GM23248 (cell line): ENCODE measurements at places on chromosomes 6 and 20. TPM values are rescaled to one million over a fixed set of nuclear protein-coding genes. Genes with fewer than 3 reads are reported as not detected.
A peak's percentile ranks its signal among the peaks of the same experiment; 100 is the strongest.

The MOCS1 gene
- total RNA-seq = 9.0 and 10.2 TPM in 2 replicates

The ZNF343 gene
- 7.5 and 11.0 TPM in 2 replicates for total RNA-seq

The AIG1 gene
- total RNA-seq = 33.1 and 46.9 TPM in 2 replicates

The FOXS1 gene
- total RNA-seq = not detected in 2 replicates

The CAP2 gene
- total RNA-seq = 4.8 and 9.9 TPM in 2 replicates

The CPNE5 gene
- 0.63 TPM in 1 of 2 replicates, not detected in the other for total RNA-seq

The FKBP1C gene
- total RNA-seq = 0.11 and 0.13 TPM in 2 replicates

The MKKS gene
- total RNA-seq = 9.8 and 12.0 TPM in 2 replicates

The SLC22A3 gene
- not detected in 2 replicates for total RNA-seq

DNA sequence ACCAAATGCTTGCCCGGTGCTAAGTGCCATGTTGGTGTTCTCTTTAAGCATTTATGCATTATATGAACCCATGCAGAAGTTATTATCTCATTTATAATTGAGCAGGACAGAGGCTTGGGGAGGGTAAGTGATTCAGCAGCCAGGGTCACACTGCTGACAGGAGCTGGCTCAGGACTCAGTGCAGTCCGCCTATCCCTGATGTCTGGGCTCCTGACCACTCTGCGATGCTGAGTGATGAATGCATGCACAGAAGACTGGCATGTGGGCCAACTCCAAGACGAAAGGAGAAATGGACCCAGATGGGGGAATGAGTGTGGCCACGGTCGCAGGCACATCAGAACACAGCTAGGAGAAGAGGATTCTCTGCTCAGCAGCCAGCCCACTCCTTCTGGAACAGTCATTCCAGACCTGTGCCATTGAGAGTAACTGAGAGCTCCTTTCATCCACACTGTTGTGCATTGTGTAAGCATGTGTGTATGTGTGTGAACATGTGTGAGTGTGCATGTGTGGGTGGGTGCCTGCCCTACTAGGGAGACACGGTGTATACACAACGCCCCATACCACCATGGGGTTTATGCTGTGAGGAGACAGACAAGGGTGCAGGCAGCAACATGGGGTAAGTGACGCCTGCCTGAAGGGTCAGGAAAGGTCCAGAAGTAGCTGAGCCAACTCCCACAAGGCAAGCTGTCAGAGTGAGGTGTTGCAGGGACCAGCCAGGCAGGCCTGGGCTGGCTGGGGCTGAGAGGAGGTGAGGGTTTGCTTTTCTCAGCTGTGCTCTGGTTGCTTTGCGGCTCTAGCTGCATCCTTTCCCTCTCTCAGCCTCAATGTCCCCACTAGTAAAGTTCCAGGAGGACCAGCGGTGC, 97.8 kb upstream of the PMEPA1 start:
- H3K27me3 ChIP-seq = peaks cover 15% of the 10 kb centered on the region; the same call in 1 of the 2 replicates
- H3K27ac ChIP-seq = no peak overlapping the region
- H3K4me1 ChIP-seq = no peaks in the 10 kb centered on the region
- no peak overlapping the region for H3K4me3 ChIP-seq

DNA sequence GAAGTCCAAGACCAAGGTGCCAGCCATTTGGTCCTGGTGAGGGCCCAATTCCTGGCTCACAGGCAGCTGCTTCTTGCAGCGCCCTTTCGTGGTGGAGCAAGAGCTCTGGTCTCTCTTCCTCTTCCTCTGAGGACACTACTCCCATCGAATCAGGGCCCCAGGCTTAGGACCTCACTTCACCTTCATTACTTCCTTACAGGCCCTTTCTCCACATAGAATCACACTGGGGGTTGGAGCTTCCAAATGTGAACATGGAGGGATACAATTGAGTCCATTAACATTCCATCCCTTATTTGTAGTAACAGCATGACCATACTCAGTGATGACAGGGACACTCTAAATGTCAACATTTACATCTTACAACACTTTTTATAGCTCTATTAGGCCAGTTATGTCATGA, 2.3 kb downstream of the RAMACL start:
- no peak overlapping the region for H3K4me3 ChIP-seq
- H3K27ac ChIP-seq = peak overlapping the region; percentile 71
- no peaks in the 10 kb centered on the region for H3K36me3 ChIP-seq
- peaks cover 22% of the 10 kb centered on the region for H3K4me1 ChIP-seq
- peak; percentile 41 for DNase-seq

- H3K27me3 ChIP-seq = no peaks in the 10 kb centered on the region
- DNase-seq = peak; percentile 85
- peak overlapping the region; percentile 51 for H3K4me3 ChIP-seq
- peaks cover 32% of the 10 kb centered on the region for H3K4me1 ChIP-seq
Measured at GRCh38 chr20:8646033-8646441, 422.9 kb upstream of the PLCB4 start.

DNA sequence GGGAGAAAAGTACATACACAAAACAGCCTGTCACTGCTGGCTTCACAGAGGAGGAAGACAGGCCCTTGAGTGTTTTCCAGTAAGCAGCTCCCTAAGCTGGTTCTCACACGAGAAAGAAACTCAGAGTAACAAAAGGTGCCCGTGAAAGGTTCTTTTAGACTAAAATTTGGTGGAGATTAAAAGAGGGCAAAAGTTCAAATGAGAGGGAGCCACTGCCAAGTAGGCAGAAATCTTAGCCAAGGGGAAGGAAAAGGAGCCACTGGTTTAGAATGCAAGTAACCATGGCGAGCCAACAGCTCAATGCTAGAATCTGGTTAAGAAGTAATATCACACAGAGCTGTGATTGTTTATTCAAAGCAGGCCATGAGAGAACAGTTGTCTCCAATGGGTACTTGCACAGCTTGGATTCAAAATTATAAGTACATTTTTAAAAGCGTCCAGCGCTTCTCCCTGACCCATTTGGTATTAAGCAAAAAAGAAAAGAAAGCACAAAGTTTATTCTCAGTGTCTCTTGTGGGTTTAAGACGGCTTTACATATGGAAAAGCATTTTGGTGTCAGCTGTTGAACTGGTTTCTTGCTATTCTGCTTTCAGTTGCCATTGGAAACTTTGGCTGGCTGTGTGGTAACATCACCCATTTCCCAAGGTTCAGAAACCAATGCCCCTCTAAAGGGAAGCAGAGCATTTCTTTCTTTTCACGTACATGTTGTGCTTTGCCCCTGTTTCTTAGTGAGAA, 648.5 kb downstream of the RNF144B start:
- no peaks in the 10 kb centered on the region for H3K36me3 ChIP-seq
- no peak for DNase-seq
- no peak overlapping the region for H3K4me3 ChIP-seq
- H3K4me1 ChIP-seq = no peaks in the 10 kb centered on the region
- H3K27ac ChIP-seq = no peak overlapping the region

DNA sequence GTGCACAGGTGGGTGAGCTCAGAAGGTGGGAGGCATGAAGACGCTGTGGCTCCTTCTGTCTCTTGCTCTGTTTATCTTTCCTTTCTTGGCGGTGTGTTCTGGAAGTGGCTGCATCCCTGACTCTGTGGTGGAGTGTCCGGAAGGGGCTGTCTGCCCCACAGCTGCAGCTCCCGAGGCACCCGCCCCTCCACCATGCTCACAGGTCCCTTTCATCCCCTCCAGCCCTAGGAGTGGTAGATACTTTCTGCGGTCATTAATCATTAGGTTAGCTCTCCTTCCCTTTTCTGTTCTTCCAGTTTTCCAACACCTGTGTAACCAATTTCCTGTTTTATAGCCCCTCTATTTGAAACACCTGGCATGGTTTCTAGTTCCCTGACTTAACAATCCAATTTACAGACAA, 65.6 kb downstream of the GJA10 start:
- no peak overlapping the region for H3K4me3 ChIP-seq
- H3K27me3 ChIP-seq = peaks cover 43% of the 10 kb centered on the region
- no peak for DNase-seq
- no peaks in the 10 kb centered on the region for H3K4me1 ChIP-seq

- H3K36me3 ChIP-seq = no peaks in the 10 kb centered on the region
- no peak overlapping the region for H3K4me3 ChIP-seq
- DNase-seq = no peak
- H3K27me3 ChIP-seq = no peaks in the 10 kb centered on the region
Measured at GRCh38 chr6:36757206-36757605, 59.6 kb downstream of the RAB44 start.

DNA sequence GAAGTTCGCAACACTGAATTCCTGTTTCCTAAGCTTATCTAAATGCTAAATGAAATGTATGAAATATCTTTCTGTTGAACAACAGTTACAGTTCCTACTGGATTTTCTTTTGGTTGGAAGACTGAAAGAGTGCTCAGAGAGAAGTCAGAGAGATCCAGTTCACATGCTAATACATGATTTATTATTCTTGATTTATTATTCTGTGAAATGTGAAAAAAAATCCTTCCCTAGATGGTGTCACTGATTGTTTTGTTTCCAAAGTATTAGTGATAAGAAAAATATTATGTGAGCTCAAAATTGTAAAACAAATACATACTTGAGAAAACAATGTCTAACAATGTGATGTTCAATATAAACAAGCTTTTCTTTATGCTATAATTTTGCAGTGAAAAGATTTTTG, 42.1 kb downstream of the ADGRG6 start:
- peaks cover 2% of the 10 kb centered on the region; the same call in 1 of the 2 replicates for H3K4me1 ChIP-seq
- no peak overlapping the region for H3K4me3 ChIP-seq
- no peak for DNase-seq
- H3K36me3 ChIP-seq = no peaks in the 10 kb centered on the region
- no peak overlapping the region for H3K27ac ChIP-seq

DNA sequence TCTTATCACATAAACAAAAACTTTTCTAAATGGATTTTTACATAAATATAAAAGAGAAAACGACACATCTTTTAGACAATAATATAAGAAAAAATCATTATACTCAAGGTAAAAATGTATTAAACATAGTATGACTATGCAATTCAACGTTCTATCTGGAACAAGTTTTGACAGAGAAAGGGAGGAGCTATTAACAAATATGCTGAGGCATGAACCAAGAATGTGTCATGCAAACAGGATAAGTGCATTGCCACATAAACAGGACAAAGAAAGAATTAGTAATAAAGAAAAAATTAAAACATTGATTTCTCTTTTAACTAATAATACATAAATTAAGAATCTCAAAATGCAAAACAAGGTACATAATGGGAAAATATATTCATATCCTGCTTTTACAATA, 1353.4 kb upstream of the GJE1 start:
- peak; percentile 63 for DNase-seq
- H3K4me1 ChIP-seq = peaks cover 22% of the 10 kb centered on the region
- H3K27ac ChIP-seq = no peak overlapping the region
- no peaks in the 10 kb centered on the region for H3K36me3 ChIP-seq
- H3K4me3 ChIP-seq = no peak overlapping the region
- no peaks in the 10 kb centered on the region for H3K27me3 ChIP-seq

GRCh38 chr6:157304899-157305663, 18.2 kb downstream of the TMEM242 start:
- no peaks in the 10 kb centered on the region for H3K36me3 ChIP-seq
- peak overlapping the region; percentile 14; the same call in 1 of the 2 replicates for H3K27ac ChIP-seq
- no peak overlapping the region for H3K4me3 ChIP-seq
- no peaks in the 10 kb centered on the region for H3K27me3 ChIP-seq
- peak; percentile 37 for DNase-seq
- no peaks in the 10 kb centered on the region; the same call in none of the 2 replicates for H3K4me1 ChIP-seq

GRCh38 chr6:144482142-144482541, 197.0 kb downstream of the UTRN start:
- H3K4me3 ChIP-seq = no peak overlapping the region
- H3K27me3 ChIP-seq = no peaks in the 10 kb centered on the region
- H3K27ac ChIP-seq = 0 out of 2 replicates have a peak overlapping the region, but pooled peaks have one; percentile 11

DNA sequence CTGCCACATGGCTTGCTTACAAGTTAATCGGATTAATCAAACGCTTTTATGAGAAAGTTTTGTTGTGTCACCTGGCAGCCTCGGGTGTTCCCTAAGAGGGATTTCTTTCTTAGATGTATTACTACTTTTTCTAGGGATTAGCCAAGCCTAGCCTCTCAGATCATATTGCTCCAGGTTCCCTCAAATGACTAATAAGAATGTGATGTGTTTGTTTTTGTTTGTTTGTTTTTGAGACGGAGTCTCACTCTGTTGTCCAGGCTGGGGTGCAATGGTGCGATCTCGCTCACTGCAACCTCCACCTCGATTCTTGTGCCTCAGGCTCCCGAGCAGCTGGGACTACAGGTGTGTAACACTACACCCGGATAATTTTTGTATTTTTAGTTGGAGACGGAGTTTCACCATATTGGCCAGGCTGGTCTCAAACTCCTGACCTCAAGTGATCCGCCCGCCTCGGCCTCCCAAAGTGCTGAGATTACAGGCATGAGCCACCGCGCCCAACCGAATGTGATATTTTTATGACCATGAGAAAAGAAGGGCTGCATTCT, 977 bp downstream of the HMGN4 start:
- H3K4me1 ChIP-seq = peaks cover 22% of the 10 kb centered on the region
- H3K27ac ChIP-seq = peak overlapping the region; percentile 97
- H3K36me3 ChIP-seq = peaks cover 10% of the 10 kb centered on the region; the same call in 1 of the 2 replicates
- H3K4me3 ChIP-seq = peak overlapping the region; percentile 89
- H3K27me3 ChIP-seq = no peaks in the 10 kb centered on the region

GRCh38 chr20:57633945-57634491, 13.8 kb upstream of the ZBP1 start:
- H3K4me3 ChIP-seq = no peak overlapping the region
- H3K36me3 ChIP-seq = no peaks in the 10 kb centered on the region
- H3K4me1 ChIP-seq = no peaks in the 10 kb centered on the region
- no peak overlapping the region for H3K27ac ChIP-seq

GRCh38 chr6:151639750-151640149, 145.9 kb downstream of the CCDC170 start:
- no peak for DNase-seq
- H3K36me3 ChIP-seq = no peaks in the 10 kb centered on the region
- H3K27me3 ChIP-seq = no peaks in the 10 kb centered on the region
- H3K4me1 ChIP-seq = no peaks in the 10 kb centered on the region
- no peak overlapping the region for H3K27ac ChIP-seq
- no peak overlapping the region for H3K4me3 ChIP-seq

- H3K27ac ChIP-seq = peak overlapping the region; percentile 61
- H3K4me3 ChIP-seq = peak overlapping the region; percentile 86
- H3K27me3 ChIP-seq = no peaks in the 10 kb centered on the region
- DNase-seq = peak; percentile 94
- H3K36me3 ChIP-seq = no peaks in the 10 kb centered on the region
Measured at GRCh38 chr6:151763938-151764680, 43.4 kb upstream of the ESR1 start.

GRCh38 chr6:162974685-162975084, 246.9 kb downstream of the PACRG start:
- no peaks in the 10 kb centered on the region for H3K27me3 ChIP-seq
- H3K4me3 ChIP-seq = no peak overlapping the region
- H3K36me3 ChIP-seq = no peaks in the 10 kb centered on the region
- peaks cover 11% of the 10 kb centered on the region; the same call in 1 of the 2 replicates for H3K4me1 ChIP-seq
- DNase-seq = peak; percentile 69
- 0 out of 2 replicates have a peak overlapping the region, but pooled peaks have one; percentile 9 for H3K27ac ChIP-seq
